ENCODE measurements at places on chromosomes 11 and 22. TPM values are rescaled to one million over a fixed set of nuclear protein-coding genes. Genes with fewer than 3 reads are reported as not detected.

- DNase-seq, result no peak
These were observed 64.2 kb downstream of the SLC36A4 start for GRCh38 chr11:93133488-93134109.

DNA sequence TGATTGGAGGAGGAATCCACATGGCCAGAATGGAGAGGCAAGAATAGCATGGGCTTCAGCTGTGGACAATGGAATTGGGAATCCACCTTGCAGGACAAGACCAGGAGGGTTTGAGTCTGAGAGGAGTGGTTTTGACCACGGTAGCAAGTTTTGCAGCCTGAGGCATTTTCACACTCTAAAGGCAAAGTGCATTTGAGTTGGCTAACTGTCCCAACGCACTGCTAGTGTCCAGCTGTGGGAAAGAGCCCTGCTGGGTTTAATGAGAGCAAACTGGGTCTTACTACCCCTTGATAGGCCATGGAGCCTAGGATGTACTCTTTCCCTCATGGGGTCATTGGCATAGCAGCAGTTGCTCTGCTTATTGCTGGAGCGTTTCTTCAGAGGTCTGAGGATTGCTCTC is at the start of gene OR5B2:
Gene OR5B2 (minus strand): TSS at position 101 of the 400 bp plus-strand sequence. CDS start 4,860 bp downstream, outside the sequence.
- no peak for DNase-seq

DNA sequence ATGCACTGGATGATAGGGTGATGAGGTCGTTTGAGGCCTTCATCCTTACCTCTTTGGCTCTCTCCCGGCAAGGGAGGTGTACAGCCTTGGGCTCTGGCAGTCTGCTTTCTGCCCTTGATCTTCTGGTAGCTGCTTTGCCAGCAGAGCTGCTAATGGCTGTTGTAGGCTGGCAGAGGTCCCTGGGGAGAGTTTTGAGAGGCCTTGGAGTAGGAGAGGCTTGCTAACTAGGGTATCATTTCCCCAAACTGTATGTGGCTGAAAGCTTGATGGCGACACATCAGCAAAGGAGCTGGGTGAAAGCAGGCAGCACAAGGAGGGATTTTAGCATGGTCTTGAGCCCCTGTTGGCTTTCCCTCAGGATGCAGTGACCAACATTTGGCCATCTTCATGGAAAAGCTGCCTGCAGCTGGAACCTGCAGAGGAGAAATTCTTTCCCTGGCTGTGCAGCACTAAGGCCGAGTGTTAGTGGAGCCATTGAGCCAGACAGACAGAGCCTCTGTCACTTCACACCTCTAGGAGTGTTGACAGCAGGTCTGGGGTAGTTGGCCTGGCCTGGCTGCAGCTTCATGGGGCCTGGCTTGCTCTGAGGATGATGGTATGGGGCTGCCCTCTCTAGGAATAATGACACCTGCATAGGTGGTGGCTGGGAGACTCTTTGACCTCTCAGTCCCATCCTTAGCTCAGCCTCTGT is 3.5 kb upstream of the AMPD3 start:
- DNase-seq, result no peak

- no peak for DNase-seq
These were observed 147.0 kb downstream of the TBC1D22A start for GRCh38 chr22:46909237-46910030.

GRCh38 chr11:62705880-62706849 is 1.1 kb downstream of the BSCL2 start:
- DNase-seq, result peak; percentile 94

DNA sequence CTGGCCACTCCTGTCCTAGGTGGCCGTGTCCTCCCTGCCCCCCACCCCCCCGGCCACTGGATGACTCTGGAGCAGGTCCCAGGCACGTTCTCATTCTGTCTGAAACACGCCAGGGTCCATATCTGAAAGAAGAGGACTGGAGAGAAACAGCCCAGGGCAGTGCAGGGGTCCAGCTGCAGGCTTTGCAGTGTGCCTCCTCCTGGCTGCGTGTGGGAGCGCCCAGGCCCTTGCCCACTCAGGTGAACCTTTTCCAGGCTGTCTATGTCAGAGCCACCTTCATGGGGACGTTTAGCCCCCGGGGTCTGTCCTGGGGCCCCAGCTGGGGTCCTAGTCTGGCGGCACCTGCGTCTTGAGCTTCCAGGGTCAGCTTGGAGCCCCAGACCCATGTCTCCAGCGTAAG is 15.6 kb downstream of the GRAMD4 start:
- DNase-seq, result no peak

GRCh38 chr11:126963603-126964363 is 36.8 kb downstream of the KIRREL3 start:
- DNase-seq, result no peak

DNA sequence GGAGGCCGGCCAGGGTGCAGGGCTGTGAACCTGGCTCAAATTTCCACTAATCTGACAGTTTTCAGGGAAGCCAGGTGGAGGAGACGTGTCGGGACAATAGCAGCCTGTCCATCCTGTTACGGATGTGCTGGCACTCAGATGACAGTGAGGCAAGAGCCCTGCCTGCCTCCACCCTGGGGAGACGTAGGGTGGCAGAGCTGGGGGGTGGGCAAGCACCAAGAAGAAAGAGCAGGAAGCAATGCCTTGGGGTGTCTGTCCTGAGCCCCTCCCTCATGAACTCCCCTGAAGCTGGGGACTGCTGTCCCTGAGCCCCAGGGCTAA is 10.0 kb upstream of the TRIM29 start:
- no peak for DNase-seq

- no peak for DNase-seq
These were observed 13.6 kb downstream of the TUB start for GRCh38 chr11:8094656-8095055.

DNA sequence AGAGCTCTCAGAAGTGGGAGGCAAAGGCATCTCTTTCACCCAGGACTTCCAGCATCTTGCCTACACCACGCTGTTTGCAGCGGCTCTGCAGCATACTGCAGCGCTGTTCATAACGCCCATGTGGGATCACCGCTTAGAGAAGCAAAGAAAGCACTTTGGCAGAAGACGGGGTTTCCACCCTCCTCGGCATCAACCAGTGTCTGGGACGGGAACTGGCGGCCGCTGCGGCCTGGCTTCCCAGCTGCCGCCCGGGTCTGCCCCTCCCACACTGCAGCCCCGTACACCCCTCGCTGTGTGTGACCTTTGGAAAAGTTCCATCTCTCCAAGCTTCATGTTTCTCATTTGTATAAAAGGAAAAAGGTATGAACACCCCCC is 545 bp upstream of the TIRAP start:
- peak; percentile 62 for DNase-seq

- DNase-seq, result no peak
These were observed 16.2 kb upstream of the MMP13 start for GRCh38 chr11:102971766-102972165.

- DNase-seq, result no peak
These were observed 66.7 kb downstream of the RAB30 start for GRCh38 chr11:83004746-83005556.

- DNase-seq, result no peak
These were observed 168.9 kb downstream of the C11orf91 start for GRCh38 chr11:33531743-33532181.

SYT7 gene
- total RNA-seq, result 18.9 TPM

PYGM gene
- total RNA-seq, result 89.5 TPM

DUSP8 gene
- 15.3 TPM for total RNA-seq

UCP3 gene
- total RNA-seq, result 2.7 TPM

FZD4 gene
- 26.5 TPM for total RNA-seq

HMGXB4 gene
- total RNA-seq, result 8.6 TPM

Data from left ventricle myocardium inferior (tissue), 1 donor.